Pancreas (tissue), 10 donors: ENCODE measurements at places on chromosomes 16 and 17.

GRCh38 chr16:61233713-61234112, 802.5 kb downstream of the CDH8 start:
- no peak for DNase-seq

GRCh38 chr17:45428931-45429338, 3.7 kb downstream of the ARHGAP27 start:
- peak; percentile 25 for DNase-seq

DNA sequence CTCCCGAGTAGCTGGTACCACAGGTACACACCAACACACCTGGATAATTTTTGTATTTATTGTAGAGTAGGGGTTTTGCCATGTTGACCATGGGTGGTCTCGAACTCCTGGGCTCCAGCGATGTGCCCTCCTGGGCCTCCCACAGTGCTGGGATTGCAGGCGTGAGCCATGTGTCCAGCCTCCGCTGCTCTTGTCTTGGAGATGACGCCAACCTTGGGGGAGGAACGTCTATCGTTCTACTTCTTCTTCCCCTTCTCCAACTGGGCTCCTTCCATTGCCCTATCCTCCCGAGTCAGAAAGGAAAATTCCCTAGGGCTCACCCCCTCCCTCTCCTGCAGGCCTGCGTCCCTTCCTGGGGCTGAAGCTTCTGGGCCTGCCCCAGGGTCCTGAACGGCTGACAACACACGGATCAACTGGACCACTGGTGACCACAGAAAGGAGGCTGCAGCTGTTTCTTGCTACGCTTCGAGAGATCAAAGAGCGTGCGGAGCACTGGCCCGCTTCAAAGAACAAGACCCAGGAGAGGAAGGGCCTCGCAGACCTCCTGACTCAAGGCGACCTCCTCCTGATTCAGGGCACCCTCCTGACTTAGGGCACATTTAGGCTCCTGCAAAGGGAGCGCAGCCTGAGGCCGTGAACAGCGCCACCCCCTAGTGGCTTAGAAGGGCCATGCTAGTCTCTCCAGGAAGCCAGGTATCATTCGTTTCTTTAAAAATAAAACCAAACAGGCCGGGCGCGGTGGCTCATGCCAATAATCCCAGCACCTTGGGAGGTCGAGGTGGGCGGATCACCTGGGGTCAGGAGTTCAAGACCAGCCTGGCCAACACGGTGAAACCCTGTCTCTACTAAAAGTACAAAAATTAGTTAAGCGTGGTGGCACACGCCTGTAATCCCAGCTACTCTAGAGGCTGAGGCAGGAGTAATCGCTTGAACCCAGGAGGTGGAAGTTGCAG, 48.5 kb upstream of the HELZ start:
- peak; percentile 83 for DNase-seq

GRCh38 chr17:70271672-70272071, 102.3 kb downstream of the KCNJ2 start:
- no peak for DNase-seq

DNA sequence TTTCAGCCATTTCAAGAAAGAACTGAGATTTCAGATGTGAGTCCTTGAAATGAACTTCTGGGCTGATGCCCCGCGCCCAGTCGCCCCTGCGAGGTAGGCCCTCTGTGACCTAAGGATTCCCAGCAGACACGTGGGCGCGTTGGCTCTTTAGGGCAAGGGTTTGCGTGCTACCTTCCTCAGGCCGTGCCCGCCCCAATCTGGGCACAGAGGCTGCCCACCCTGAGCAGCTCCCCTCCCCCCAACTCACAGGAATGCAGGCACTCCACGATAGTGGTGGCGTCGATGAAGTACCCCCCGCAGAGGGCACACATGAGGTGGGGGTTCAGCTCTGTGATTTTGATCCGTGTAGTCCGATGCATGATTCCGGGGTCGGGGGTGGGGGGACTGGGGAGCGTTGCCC, 8.1 kb downstream of the PCGF2 start:
- DNase-seq = peak; percentile 53

DNA sequence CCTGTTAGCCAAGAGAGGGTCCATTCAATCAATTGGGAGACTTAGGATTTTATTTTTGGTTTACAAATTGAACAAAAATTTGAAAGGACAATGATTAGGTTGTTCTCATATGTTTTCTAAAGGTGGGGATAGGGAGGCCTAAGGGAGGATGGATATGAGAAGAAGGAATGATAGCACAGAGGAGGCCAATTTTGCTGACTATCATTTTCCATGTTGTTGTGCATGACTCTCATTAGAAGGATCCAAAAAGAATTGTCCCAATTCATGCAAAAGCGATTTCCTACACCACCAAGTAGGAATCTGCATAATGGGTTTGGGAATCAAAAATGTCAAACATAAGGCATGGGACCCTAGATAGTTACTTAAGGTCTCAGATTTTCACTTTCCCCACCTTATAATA, 524.8 kb downstream of the KIF2B start:
- DNase-seq = no peak

- DNase-seq = no peak
These were observed 46.9 kb downstream of the CUEDC1 start for GRCh38 chr17:57908278-57908677.

GRCh38 chr17:2500446-2500845, 11.2 kb downstream of the METTL16 start:
- no peak for DNase-seq

DNA sequence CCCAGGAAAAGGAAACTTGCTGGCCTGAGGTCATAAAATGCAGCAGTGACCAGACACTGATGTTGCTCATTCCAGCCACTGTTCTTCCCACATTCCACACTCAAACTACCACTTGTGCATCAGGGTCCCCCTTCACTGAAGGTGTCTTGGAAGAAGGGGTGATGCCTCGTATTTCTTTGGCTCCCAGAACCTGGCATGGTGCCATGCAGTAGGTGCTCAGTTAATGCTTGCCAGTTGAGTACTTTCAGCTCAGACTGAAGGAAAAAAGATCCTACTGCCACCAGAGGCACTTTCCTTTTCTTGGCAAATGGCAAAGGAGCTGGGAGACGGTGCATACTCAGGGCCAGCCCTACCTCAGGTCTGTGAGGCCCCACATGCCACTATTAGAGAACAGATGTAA, 73.5 kb downstream of the TEX14 start:
- no peak for DNase-seq

- no peak for DNase-seq
These were observed 520.8 kb downstream of the WWOX start for GRCh38 chr16:78620291-78620690.

DNA sequence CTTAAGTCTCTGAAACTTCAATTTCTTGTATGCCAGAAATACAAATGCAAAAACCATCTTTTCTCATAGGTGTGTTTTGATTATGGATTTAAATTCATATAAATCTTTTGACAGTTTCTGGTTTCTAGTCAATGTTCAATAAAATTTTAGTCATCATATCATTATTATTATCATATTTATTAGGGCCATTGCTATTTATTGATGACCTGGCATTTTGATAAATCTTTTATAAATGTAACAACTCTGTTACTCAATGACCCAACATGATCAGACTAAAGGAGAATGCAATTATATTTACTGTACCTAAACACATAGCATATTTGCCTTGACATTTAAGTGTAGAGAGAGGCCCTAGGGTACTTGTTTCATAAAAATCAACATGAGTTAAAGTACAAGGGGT, 320.8 kb downstream of the CDH8 start:
- DNase-seq = no peak
